NCI-H526 (cell line): ENCODE measurements at places on chromosomes 7 and 10.
A peak's percentile ranks its signal among the peaks of the same experiment; 100 is the strongest.

DNA sequence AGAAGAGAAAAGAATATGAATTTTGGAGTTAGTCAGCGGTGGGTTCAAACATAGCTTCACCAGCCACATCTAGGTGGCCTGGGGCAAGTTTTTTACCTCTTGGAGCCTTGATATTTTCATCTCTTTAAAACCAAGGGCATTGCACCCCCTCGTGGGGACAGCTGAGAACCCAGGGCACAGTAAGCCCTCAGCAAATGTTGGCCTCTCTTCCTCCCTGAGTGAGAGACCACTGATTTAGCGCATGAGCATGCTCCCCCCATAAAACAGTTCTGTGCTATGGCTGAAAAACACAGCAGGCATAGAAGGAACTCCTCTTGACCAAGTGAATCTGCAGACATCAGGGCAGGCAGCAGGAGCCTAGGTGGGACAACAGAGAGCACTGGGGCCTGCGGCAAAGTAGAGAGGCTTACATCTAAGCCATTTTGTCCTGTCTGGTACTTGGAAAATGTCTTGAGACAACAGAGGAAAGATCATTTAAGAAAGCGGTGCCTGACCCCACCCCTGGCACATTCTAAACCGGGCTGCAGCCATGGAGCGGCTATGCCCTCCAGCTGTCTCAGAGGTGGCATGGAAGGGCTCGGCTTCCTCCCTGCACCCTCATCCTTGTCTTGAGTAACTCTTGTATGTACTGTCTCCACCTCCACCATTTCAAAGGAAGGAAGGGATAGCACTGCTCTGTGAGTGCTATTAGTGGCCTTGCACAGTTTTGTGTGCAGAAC lies 94.7 kb downstream of the ARHGAP22 start:
- DNase-seq = no peak

DNA sequence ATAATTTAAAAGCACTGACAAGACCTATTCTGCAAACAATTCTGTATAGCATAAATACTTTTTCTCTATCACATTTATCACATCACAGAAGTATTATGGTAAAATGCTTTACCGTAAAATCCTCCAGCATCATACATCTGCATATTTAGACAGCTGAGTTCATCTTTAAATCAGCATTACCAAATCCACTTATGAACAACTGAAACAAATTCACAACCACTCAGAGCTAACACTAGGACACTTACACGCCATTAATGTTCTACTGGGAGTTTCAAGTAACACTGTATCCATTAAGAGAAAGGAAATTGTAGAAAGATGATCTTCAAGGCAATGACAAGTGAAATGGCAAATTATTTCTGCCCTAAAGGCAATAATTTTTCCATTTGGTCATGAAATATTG lies 105.7 kb upstream of the DKK1 start:
- DNase-seq = no peak

GRCh38 chr7:73466112-73466511 lies 32.5 kb downstream of the FZD9 start:
- no peak for DNase-seq

DNA sequence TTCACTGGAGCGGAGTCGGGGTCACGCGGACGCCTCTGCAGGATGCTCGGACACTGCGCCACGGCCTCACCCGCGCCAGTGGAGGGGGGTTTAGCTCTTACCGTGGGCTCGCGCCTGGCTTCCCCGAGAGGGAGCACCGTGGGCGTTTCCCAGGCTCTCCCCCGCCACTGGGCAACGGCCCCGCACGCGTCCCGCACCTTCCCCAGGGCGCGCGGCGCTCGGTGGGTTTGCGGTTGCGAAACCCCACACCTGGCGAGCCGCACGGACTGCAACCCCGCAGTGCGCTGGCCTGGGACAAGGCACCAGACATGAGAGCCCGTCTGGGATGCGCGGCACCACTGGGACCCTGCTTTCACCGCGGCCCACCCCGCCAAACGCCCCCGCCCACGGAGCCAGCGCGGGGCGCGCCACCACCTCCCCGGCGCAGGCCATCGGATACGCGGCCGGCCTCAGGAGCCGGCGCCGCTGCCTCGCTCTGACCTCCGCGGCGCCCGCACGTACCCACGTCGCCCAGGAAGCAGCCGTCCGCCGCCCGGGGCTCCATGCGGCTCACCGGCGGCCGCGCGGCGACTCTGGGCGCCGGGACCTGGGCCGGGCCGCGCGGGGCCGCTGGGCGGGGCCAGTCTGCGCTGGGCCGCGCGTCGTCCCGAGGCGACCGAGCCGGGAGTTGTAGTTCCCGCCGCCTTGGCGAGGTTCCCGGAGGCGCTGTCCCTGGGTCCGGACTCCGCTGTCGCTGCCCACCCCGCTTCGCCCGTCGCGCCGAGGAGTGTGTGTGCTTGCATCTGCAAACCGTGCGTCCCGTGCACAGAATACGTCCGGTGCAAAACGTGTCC lies at the start of gene ASB13:
Gene ASB13 (minus strand): TSS at position 588 of the 833 bp plus-strand sequence. CDS start 44 bp downstream, at position 544.
- DNase-seq = peak; percentile 12

GRCh38 chr10:99595770-99596465 lies 24.3 kb downstream of the SLC25A28 start:
- no peak for DNase-seq

DNA sequence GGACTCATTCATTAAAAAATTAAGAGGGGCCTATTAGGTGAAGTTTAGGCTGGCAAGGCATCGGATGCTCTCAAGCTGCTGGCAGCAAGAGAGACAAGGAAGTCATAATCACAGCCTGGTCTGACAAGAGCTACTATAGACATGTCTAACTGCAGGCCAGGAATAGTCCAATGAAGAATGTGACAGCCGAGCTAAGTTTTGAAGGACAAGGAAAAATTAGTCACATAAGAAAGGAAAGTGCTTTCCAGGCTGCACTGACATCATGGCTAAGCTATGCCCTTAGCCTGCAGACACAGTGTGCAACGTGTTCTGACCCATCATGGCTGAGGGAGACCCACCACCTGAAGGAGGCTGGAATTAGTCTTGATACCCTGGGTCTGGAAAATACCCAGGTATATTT lies 281.1 kb downstream of the PLXNA4 start:
- no peak for DNase-seq

DNA sequence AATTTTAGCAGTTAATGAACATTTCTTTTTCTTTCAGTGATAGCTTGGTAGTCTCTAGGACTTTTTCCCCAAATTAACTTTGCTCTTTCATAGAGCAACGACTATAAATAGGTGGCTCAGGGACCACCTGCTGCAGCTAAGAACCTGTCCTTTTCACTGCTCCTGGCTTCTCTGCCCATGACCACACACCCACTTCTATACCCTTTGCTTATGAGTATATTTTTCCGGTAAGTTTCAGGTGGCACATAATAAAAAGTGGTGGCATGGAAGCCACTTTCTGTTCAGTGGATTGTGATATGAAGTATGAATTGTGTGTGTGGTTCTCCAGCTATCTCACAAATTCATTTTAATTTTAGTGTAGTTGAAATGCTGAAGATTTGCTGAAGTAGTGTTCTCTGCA lies 1.2 kb downstream of the ING3 start:
- DNase-seq = no peak

DNA sequence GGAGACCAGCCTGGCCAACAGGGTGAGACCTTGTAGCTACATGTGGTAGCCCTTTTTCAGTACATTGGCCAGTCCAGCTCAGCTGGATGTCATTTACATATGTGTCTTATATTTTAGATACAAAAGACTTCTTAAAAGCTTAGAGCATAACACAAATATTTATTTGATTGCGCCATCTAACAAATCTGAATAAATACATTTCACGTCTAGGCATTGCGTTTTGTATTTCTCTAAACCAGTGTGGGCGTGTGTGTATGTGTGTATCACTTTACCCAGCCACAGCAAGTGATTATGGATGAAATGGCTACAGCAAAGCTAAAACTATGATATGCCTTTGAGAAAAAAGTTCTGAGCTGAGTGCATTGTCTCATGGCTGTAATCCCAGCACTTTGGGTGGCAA lies 14.0 kb downstream of the RABGEF1 start:
- no peak for DNase-seq
